ENCODE measurements at places on chromosomes 5 and 9.

GRCh38 chr5:26026044-26026443 lies 1012.3 kb downstream of the CDH9 start:
- no peak for DNase-seq

- DNase-seq, result no peak
Measured at GRCh38 chr5:80414113-80414512, 6.2 kb downstream of the ZFYVE16 start.

GRCh38 chr5:133343196-133343595 lies 269.1 kb downstream of the FSTL4 start:
- DNase-seq, result no peak

- DNase-seq, result no peak
Measured at GRCh38 chr9:131393622-131394463, at the start of gene PRRC2B. TSS of gene PRRC2B (plus strand) at chr9:131394086. CDS start at chr9:131430145, 36,059 bp downstream.

- no peak for DNase-seq
Measured at GRCh38 chr9:14296495-14297113, 17.3 kb downstream of the NFIB start.

DNA sequence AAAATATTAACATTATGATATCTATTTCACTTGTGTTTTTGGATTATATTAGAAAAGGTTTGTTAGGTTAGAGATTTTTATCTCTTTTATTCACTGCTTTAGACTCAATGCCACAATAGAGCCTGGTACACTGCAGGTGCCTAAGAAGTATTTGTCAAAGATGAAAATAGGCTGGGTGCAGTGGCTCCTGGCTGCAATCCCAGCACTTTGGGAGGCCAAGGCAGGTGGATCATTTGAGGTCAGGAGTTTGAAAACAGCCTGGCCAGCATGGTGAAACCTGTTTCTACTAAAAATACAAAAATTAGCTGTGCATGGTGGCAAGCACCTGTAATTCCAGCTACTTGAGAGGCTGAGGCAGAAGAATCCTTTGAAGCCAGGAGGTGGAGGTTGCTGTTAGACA lies 64.3 kb downstream of the C9 start:
- no peak for DNase-seq

- no peak for DNase-seq
Measured at GRCh38 chr9:134445000-134445399, 118.7 kb downstream of the RXRA start.

GRCh38 chr5:104247260-104247659 lies 684.7 kb upstream of the NUDT12 start:
- no peak for DNase-seq

DNA sequence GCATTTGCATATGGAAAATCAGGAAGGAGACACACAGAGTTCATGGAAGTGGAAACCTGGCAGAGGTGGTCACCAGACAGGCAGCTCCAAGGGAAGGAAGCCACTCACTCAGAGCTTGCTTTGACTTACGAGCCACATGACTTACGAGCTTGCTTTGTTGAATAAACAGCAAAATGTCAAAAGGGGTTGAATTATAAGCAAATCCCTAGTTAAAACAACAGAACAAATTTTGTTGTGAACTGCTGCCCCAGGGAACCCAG lies 164.3 kb downstream of the SYK start:
- no peak for DNase-seq

- DNase-seq, result no peak
Measured at GRCh38 chr9:104319685-104320084, 184.4 kb upstream of the OR13F1 start.

DNA sequence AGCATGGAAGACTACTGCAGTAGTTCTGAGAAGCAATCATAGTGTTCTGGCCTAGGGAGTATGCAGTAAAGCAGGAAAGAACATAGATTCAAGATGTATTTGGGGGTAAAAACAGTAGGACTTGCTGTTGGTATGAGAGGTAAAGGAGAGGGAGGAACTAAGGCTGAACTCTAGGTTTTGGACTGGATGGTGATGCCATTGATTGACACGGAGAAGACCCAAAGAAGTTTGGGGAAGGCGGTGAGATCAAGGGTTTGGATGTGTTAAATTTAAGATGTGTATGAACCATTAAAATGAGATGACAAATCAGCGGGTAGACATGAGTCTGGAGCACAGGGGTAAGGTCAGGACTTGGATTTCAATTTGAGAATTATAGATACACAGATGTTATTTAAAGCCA lies 2.0 kb upstream of the CDC37L1 start:
- DNase-seq, result no peak

- no peak for DNase-seq
Measured at GRCh38 chr5:138720840-138721239, 32.4 kb upstream of the CTNNA1 start.

- no peak for DNase-seq
Measured at GRCh38 chr5:97986069-97986468, 787.4 kb upstream of the RGMB start.

DNA sequence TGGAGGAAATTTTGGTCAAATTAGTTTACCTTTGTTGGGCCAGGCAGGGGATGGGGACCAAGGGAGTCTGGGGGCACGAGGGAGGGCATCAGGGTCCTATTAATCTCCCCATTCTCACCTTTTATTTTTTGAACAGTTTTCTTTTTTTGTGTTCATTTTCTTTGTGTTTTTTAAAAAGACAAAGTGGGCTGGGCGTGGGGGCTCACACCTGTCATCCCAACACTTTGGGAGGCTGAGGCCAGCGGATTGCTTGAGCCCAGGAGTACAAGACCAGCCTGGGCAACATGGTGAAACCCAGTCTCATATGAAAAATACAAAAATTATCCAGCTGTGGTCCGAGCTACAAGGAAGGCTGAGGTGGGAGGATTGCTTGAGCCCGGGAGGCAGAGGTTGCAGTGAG lies 103.7 kb downstream of the WNK2 start:
- DNase-seq, result no peak

- DNase-seq, result no peak
Measured at GRCh38 chr5:179749857-179750508, 17.4 kb downstream of the MAML1 start.

Data from NCI-H2081 treated with DMSO at 0.1 percent for 48 hours (cell line).